COLO829 (cell line): ENCODE measurements at places on chromosomes 2 and 18.
A peak's percentile ranks its signal among the peaks of the same experiment; 100 is the strongest.

DNA sequence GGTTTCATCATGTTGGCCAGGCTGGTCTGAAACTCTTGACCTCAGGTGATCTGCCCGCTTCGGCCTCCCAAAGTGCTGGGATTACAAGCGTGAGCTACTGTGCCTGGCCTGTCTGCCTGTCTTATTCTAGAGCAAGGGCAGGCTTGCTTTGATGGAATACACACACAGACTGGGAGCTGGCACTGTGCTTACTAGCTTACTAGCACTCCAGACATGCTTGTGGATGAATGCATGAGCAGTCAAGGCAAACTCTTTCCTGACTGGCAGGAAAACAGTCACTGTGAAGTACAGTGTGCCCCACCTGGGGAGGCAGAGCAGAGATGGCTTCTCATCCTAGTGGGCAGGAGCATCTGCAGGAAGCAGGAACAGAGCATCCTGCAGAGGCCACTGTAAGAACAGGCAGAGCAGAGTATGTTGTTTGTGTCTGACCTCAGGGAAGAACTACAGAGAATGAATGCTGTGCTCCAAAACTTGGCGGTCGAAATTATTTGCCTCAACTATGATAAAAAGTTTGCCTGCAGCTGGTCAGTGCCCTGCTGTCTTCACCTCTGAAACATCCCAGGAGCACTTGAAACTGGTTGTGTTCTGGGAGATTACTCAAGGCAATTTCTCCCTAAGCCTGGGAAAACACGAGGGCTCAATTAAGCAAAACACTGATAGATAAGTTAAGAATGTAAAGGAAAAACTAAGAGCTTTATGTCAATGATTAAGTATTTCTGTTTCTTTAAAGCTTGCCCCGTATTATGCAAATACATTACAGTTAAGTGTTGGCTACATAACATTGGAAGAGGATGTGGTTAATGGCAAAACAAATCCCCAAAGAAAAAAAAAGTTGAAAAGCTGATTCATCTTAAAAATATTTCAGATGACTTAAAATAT is 102.4 kb downstream of the VAPA start:
- DNase-seq = peak; percentile 41

DNA sequence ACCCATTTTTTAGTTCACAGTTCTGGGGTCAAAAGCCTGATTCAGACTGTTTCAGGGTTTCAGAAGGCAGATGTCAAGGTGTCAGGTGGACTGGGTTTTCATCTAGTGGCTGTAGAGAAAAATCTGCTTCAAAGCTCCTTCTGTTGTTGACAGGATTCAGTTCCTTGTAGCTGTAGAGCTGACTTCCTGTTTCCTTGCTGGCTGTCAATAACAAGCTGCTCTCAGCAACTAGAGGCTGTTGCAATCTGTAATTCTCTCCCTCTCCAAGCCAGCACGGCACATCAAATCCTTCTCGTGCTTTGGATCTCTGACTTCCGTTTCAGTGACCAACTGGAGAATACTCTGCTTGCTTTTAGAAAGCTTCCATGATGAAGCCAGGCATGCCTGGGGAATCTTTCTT is 179.4 kb downstream of the DOK6 start:
- peak; percentile 3 for DNase-seq

- no peak for DNase-seq
Observed at GRCh38 chr2:177419274-177419673, 26.7 kb downstream of the AGPS start.

DNA sequence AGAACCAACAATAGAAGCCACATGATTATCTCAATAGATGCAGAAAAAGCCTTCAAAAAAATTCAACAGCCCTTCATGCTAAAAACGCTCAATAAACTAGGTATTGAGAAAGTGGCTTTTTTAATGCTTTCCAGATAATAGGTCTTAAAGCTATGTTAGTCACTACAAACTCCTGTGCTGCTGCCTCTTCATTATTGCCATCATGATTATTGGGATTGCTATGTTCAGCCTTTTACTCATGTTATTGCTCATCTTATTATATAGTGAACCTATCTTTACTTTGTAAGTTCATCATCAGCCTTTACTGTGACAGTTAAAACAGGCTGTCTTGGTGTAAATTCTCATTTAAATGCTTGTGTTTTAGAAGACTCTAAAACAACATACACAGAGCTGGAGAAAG is 1557.2 kb upstream of the ZEB2 start:
- no peak for DNase-seq

DNA sequence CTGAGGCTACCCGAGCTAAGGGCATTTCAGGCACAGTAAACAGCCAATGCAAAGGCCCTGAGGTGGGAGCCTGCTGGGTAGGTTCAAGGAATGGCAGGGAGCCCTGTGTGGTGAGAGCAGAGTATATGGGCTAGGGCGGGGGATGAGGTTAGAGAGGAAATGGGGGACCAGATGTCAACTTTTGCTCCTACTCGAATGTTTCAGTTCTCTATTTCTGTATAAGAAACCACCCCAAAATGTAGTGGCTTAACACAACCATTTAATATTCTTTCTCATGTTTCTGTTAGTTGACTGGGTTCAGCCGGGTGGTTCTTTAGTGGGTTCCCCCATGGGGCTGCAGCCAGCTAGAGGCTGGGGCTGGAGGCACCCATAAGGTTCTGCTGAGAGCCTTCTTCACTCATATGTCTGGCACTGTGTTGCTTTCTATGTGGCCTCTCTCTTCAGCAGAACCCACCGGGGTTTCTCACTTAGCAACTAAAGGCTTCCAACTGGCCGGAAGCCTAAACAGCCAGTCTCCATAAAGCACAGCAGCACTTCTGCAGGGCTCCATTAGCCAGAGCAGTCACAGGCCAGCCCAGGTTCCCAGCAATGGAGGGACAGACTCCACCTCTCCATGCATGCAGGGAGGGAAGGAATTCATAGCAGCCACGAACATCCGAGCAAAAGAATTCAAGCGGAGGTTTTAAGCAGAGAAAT is 5.6 kb upstream of the ATOH8 start:
- DNase-seq = no peak

- DNase-seq = no peak
Observed at GRCh38 chr18:36301884-36302283, 4.4 kb downstream of the FHOD3 start.

GRCh38 chr2:224657349-224657748 is 58.8 kb downstream of the CCDC195 start:
- DNase-seq = no peak

GRCh38 chr18:27546991-27547390 is 361.9 kb upstream of the CHST9 start:
- no peak for DNase-seq

GRCh38 chr2:75729861-75730260 is 19.1 kb upstream of the GCFC2 start:
- DNase-seq = no peak

DNA sequence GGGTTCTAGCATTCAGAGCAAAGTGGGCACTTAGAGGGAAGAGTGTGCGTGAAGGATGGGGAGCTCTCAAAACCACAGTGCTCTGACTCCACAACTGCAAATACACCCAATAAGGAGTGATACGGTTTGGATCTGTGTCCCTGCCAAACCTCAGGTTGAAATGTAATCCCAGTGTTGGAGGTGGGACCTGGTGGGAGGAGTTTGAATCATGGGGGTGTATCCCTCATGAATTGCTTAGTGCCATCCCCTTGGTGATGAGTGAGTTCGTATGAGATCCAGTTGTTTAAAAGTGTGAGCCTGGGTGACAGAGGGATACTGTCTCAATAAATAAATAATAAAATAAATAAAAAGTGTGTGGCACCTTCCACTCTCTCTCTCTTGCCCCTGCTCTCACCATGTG is 50.3 kb upstream of the CCDC85A start:
- no peak for DNase-seq

DNA sequence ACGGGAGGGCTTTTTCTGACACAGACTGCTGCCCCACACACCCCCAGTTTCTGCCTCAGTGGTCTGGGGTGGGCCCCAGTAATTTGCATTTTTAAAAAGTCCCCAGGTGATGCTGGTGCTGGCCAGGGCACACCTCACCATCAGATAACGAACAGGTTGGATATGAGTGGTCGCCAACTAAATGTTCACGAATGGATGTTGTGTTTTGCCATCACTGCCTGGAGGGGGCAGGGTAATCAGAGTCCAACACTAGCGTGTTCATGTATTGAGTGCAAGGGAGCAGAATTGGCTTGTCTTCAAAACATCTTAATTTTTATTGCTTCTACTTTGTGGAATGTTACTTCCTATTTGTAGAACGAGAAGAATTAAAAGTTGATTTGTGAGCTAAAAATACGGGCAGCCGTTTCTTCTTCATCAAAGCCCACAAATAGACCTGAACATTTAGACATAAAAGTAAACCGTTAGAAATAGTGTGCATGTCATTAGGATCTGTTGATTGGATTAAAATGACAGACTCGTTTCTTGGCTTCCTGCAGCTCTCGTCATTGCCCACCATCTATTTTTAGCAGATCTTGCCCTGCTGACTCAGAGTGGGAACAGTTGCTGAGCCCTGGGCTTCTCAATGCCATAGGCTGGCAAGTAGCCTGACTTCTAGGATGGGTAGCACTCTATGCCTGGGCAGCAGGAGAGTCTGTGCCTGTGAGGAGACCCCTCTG is 45.2 kb downstream of the NCK2 start:
- peak; percentile 70 for DNase-seq

DNA sequence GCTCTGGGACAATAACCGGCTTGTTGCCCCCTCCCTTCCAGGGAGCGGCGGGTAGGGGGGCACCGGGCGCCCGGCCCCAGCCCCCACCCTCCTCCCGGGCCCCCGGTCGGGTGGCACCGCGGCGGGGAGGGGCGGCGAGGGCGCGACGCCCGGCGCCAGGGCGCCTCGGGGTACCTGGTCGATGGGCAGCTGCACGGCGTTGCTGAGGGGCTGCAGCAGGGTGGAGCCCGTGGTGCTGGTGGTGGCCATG is 193 bp downstream of the MBOAT2 start:
- no peak for DNase-seq

DNA sequence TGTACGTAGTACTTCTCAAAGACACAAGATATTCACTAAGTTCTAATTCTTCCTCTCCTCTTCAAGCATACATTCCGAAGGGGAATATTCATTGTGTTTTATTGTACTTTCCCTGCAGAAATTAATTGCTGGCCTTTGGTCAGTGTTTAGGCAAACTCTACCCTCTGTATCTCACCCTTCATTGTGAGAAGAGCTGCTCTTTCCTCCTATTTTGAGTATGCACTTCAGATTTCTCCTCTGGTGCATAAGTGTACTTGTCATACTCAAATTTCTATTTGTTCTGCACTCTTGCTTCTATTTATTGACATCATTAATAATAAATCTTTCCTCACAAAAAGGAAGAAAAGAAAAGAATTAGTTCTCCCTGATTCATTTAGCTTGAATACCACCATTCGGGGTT is 485.4 kb upstream of the SLC8A1 start:
- no peak for DNase-seq

- DNase-seq = no peak
Observed at GRCh38 chr2:95386031-95386430, 16.5 kb upstream of the FAHD2A start.

GRCh38 chr2:51028829-51029228 is 3.1 kb downstream of the NRXN1 start:
- no peak for DNase-seq

DNA sequence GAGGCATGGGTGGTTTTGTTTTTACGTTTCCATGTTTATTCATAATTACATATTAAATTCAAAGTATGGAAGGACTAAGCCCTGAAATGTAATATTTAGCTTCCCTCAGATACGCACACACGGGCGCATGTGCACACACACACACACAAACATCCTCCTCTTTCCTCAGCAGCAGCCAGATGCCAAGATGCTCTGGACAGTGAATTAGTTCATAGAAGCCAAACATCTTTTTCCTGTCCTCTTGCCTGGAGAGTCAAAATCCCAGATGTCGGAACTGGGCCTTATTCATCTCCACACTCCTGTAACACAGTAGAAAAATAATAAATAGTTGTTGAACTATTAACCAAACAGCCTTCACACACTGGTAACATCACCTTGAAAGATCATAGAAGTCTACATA is 273.1 kb downstream of the SP3 start:
- no peak for DNase-seq

DNA sequence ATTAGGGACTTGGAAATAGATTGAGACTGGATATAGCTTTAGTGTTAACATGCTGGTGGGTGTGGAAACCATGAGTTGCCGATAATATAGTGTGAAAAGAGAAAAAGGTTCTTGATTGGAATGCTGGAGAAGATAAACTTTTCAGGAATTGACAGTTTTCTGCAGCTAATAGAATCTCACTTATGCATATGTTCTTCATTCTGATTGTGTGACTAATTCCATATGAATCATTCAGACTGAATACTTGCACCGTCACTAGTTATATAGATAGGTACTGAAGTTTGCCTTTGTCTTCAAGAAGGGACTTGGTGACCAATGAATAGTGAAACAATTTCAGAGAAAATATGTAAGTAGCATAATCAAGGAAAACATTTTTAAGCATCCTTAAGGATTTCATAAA is 225.7 kb upstream of the FOSL2 start:
- DNase-seq = no peak

DNA sequence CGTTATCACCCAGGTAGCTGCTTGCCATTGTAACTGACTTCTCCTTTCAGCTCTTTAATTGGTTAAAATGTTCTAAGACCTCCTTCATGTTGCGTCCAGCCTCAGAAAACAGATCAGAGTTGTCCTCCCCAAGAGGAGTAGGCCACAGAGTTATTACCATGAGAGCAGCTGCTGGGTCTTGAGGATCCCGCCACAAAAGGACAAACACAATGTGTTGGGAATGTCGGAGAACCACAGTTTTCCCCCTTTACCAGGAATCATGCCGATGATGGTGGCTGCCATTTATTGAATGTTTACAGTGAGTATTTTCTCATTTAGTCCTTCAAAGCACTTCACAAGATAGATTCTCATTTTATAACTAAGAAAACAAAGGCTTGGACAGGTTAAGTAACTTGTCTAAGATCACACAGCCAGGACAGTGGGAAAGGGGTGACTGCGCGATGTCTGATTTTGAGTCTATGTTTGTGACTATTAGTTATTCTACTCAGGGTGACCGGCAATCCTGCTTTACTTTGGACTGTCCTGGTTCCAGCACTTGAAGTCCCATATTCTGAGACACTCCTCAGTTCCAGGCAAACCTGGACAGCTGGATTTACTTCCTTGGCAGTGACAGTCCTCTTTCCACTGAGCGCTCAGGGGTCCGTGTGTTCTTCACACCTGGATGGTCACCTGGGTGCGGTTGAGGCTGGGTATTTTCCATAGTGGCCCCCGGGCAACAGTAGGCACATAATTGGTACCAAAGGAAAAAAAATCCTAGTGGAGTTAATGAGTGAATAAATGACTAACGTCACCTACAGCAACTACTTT is 93.6 kb downstream of the LIPG start:
- no peak for DNase-seq

GRCh38 chr18:24725644-24726415 is 265.4 kb downstream of the HRH4 start:
- no peak for DNase-seq

- DNase-seq = no peak
Observed at GRCh38 chr18:57523171-57523956, 63.1 kb downstream of the FECH start.

GRCh38 chr18:60157810-60158209 is 214.8 kb downstream of the MC4R start:
- no peak for DNase-seq

- DNase-seq = no peak
Observed at GRCh38 chr2:56287508-56287907, 103.7 kb downstream of the CCDC85A start.

- no peak for DNase-seq
Observed at GRCh38 chr2:14520385-14520945, 112.1 kb upstream of the LRATD1 start.

- DNase-seq = no peak
Observed at GRCh38 chr2:207091176-207091575, 74.6 kb downstream of the KLF7 start.

- DNase-seq = no peak
Observed at GRCh38 chr2:138712212-138712979, 67.8 kb downstream of the NXPH2 start.

GRCh38 chr2:42342061-42342794 is 18.8 kb downstream of the COX7A2L start:
- peak; percentile 86 for DNase-seq
